ENCODE measurements at places on chromosomes 2 and 18.

DNA sequence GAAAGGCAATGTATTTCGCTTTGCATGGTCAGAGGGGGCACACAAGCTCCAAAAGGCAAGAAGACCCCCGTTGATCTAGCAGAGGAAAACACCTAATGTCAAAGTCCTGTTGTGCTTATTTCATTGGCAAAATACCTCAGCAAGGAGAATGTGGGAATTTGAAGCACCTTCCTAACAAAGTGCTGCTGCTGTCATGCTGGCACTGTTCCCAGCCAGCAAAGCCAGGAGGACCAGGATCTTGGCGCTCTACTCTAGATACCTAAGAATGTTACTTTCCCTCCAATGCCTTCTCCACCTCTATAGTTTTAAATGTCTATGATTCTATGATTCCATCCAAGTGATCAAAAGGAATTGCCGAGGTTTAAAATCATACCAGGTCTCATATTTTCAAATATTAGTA lies 867.9 kb upstream of the POU3F3 start:
- DNase-seq, result no peak

- no peak for DNase-seq
Measured at GRCh38 chr2:199982126-199982843, 26.9 kb downstream of the MAIP1 start.

DNA sequence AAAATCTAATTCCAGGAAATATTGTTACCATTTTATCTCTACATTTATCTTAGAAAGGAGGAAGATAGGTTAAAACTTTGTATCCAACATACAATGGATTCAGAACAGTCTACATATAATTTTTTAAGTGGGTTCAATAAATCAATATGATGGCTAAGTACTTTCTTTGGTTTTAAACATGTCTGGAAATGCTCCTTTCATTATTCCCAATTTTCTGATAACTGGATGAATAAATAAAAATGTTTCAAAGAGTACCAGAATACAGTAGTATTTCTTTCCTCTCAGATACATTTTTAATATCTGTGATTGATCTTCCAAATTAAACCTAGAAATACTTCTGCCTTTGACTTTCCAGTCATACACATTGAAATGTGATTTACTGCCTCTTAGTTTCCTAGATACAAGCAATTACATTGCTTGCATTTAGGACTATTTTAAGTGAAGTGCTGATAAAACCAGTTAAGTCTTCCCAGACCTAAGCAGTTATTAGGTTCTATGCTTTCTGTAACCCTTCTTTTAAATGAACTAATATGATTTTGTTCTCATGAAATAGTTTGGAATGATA lies 283.5 kb downstream of the CCDC178 start:
- no peak for DNase-seq

- DNase-seq, result no peak
Measured at GRCh38 chr2:119377294-119377992, 10.7 kb downstream of the DBI start.

- no peak for DNase-seq
Measured at GRCh38 chr18:66497351-66497750, 106.5 kb downstream of the CDH19 start.

- no peak for DNase-seq
Measured at GRCh38 chr2:230774348-230774951, 61.8 kb downstream of the CAB39 start.

- DNase-seq, result no peak
Measured at GRCh38 chr2:161136696-161137324, 23.4 kb upstream of the TANK start.

DNA sequence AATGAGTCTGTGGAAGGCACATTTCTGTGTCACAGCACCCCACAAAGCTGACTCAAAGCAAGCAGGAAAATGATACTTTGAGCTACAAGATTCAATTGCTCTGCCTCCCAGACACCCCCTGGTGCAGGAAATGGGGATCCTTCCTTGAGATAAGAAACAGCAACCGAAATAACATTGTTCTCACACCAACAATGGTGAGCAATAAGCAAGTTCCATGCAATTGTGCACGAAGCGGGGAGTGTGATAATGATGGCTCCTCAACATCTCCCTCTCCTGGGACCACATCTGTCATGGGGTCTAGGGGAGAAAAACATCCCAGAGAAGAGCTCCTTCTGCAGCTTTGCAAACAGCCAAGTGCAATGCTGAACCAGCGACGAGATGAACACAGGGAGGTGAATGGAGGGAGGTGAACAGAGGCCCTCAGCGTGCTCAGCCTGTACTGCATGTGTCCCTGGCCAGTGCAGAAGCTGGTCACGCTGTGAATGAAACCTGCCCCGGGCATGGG lies 67.7 kb downstream of the PDCL3 start:
- DNase-seq, result no peak

DNA sequence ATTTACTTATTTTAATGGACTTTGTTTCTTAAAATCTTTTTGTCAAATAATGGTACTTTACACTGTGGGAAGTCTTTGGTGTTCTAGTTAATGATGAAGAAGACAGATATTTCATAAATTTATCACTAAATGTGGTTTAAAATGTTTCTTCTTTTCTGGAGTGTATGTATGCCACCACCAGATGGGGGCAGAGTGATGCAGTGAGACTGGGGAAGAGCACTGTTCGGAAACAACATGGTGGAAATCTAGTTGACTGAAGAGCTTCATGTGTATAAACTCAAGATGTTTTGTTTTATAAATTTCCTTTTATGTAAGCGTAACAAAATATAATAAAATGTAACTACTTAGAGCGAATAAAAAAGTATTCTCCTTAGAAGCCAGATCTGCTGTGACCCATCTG lies 195.1 kb downstream of the KCNE4 start:
- no peak for DNase-seq

DNA sequence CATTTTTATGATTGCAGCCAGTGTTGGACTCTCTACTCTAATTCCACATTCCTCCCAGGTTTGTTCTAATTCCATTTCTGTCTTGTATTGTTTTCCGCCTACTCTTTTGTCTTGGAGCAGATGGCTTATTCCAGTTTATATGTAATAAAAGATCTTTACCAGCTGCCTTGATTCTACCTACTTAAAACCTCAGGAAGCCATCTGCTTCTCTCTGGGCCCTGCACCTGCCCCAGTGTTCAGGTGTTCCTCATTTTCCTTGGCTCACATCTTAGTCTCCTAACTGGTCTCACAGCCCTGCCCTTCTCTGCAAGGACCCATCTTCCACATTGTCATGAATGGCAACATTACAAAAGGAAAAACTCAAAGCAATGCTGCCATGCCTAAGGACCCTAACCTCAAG lies 21.0 kb upstream of the IL37 start:
- DNase-seq, result no peak

GRCh38 chr2:129803032-129803431 lies 176.4 kb upstream of the RAB6C start:
- DNase-seq, result no peak

DNA sequence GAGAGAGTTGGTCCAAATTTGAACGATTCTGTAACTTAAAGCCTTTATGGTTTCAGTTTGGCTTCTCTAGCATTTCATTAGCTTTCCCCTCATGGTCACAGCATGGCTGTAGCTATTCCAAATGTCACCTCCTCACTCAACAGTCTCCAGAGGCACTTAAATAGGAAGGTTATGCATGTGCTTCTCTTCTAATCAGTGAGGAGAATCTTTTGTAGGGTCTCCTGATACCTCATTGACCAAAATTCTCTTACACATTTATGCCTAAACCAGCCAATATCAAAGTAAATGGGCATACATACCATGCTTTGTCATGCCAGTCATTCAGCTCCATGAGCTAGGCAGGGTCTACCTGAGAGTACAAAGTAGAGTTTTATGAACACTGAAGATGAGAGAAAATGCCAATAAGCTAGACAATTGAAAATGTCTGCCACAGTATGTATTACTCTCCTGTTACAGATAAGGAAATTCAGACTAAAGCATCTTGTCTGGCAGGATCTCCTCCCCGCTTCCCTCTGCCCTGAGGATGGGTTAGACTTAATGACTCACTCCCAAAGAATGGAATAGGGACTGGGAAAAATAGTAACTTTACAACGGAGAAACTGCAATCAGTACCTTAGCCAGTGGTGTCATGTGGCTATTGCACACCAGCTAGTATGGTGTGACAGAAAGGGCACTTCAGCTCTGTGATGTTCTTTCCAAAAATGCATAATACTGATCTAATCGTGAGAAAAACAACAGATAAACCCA lies 15.4 kb downstream of the DSG2 start:
- DNase-seq, result no peak

DNA sequence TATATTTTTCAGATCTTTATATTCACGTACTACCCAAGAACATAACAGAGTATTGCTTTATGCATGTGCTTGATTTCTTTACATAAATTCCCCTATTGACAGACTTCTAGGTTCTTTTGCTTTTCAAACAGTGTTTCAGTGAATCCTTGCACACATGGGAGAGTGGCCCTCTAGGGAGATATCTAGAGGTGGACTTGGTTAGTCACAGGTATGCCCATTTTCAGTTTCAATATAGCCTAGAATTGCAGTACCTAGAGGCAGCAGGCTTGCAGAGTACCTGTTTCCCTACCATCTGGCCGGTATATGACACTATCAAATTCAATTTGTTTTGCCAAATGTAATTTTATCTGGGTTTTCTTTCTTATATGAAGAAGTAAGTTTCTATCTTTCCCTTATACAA lies 36.8 kb downstream of the EML6 start:
- DNase-seq, result no peak

DNA sequence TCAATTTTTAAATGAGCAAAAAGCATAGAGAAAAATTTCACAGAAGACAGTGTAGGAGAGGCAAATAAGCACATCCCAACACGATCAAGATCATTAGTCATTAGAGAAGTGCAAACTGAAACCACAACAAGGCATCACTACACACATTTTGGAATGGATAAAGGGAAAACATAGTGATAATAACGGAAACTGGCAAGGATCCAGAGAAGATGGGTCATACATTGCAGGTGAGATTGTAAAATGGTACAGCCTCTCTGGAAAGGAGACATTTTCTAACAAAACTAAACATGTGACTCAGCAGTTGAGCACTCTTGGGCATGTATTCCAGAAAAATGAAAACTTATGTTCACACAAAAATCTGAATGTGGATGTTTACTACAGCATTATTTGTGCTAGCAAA lies 98.3 kb upstream of the TMEM17 start:
- no peak for DNase-seq

DNA sequence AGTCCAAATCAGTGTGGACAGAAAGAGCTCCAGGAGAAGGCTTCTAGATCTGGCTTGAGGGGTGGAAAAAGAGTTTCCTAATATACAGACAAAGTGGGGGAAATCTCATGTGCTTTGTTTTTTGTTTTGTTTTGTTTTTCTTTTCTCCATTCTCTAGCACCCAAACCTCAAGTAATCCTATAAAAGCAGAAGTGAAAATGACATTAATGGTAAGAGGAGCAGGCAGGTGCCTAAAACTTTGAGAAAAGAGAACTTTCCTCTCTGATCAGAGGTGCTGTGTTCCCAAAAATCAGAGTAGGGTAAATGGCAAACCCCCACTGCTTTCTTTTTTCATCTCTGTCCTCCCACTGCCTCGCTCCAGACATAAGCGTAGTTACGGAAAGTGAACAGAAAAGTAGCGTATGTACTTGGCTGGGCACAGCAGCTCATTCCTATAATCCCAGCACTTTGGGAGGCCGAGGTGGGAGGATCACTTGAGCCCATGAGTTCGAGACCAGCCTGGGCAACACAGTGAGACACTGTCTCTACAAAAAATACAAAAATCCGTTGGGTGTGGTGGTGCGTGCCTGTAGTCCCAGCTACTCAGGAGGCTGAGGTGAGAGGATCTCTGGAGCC lies 77.8 kb downstream of the FAM161A start:
- DNase-seq, result no peak

- no peak for DNase-seq
Measured at GRCh38 chr2:22838461-22838860, 546.5 kb upstream of the KLHL29 start.

DNA sequence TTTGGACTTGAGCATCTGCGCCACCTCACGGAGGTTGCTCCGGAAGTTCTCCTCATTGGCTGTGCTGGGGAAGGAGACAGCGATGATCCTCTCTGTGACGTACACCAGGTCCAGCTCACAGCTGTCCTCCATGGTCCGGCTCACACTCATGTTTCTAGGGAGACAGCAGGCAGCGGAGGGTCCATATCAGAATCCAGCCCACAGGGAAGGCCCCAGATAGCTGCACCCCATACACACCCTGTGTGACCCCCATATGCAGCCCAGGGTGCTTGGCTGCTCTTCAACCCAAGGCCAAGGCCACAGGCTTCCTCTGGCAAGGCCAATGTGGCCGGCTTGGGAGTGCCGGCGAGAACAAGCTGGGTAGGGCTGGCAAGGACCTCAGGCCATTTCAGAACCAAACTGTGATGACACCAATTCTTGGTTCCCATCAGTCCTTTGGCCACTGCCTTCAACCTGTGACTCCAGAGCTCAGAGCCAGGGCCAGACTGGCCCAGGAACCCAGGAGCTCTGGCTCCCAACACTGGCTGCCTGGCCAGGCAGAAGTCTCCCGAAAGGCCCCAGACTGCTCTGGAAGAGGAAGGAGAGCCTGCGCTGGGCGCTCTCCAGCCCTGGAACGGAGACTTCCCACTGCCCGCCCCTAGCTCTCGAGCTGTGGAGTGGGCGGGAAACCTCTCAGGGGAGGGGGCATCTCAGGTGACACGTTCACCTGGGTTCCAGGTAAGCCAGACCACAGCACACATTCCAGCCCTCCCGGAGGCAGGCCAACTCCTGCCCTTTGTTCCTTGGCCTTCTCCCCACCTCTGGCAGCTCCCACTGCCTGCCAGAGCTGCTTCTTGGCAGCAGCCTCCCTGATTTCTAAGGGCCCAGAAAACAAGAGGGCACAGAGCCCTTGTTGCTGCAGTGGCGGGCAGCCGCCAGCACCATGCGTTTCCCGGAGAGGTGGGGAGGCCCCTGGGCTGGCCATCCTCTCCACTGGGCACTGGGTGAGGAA lies 104.7 kb downstream of the TNS1 start:
- peak; percentile 84 for DNase-seq

- no peak for DNase-seq
Measured at GRCh38 chr2:172372436-172372835, 55.0 kb upstream of the ITGA6 start.

- no peak for DNase-seq
Measured at GRCh38 chr18:31217038-31217849, 54.6 kb upstream of the DSC1 start.

DNA sequence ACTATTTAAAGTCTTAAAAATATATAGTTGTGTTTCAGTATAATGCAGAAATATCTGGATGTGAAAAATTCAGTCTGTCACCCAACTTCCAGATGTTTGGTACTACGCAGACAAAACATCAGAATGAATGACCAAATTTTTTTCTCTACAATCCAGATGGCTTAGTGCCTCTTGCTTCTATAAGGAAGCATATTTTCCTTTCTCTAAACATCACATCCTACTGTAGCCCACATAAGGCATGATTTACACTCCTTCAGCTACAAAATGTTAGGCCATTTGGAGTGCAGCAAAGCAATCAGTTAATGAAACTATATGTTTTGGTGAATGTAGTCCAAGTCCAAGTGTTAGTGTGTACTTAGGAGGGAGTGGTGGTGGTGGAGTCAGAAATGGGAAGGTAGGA lies 162.9 kb upstream of the SIX2 start:
- no peak for DNase-seq

DNA sequence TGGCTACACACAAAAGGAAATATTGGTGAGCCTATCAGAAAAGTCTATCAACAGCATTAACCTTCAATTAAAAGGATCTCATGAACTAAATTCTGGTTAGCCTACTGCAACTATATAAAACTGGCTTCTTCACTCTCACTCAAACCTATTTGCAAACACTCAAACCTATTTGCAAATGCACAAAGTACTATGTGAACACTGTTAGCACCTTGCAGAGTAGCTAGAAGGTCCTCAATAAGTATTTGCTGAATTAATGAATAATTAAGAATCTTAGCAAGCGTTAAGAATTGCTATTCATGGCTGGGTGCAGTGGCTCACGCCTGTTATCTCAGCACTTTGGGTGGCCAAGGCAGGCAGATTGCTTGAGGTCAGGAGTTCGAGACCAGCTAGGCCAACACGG lies 150.3 kb downstream of the DTNB start:
- no peak for DNase-seq
